Stimulated activated CD4-positive, alpha-beta T cell treated with anti-CD3 and anti-CD28 coated beads, Interleukin-2, amount 100 ng/mL, for 24 hours (primary cell): ENCODE measurements at places on chromosomes 11 and 22.

- DNase-seq: no peak
These were observed at the start of gene SEPTIN5 for GRCh38 chr22:19714312-19715187. SEPTIN5 (plus strand) TSS chr22:19714503; CDS start chr22:19714589, 86 bp downstream.

GRCh38 chr22:49754696-49755630 is 72.7 kb downstream of the BRD1 start:
- DNase-seq: no peak

DNA sequence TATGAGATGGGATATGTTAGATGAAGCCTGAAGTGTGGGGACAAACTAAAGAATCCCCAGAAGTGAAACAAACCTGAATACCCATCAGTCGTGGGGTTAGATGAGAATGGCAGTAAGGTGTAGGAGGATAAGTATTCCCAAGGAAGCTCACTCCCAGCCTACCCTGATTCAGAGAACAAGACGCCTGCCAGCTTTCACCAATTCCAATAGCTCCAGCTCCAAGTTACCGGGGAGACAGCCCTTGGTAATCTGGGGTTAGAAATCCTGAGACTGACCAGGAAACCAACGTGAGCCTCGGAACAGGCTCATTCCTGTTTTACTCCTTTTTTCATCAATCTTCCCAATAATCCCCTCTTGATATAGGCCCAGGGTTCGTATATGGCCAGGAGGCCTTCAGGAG is 46.5 kb downstream of the RPL27A start:
- no peak for DNase-seq

DNA sequence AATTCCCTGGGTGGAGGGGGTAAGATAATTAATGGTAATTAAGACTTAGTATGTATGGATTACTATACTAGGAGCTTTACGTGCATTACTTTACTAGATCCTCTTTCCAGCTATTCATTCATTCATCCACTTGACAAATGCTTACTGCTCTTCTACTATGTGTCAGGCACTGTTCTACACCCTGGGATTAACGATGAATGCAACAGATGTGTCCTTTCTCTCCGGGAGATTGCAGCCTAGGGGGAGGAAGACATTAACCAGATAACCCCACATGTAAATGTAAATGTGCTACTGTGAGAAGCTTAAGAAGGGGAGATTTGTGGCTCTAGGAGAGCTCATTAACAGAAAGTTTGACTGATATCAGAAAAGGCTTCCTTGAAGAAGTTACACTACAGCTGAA is 1.7 kb downstream of the ANKK1 start:
- no peak for DNase-seq

DNA sequence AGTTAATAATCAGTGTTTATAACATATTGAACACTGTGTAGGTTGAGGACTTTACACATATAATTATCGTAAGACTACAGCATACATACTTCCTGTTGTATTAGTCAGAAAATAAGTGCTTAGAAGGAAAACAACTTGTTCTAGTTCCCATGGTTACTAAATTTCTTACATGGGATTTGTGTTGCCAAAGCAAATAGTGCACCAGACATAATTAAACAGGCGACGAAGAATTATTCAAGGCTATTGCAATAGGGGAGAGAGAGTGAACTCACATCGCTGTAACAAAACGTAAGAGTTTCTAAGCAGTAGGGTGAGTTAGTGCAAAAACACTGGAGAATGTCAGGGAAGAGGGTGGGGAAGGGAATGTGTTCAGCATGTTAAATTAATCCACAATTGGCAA is 347.8 kb downstream of the CNTN5 start:
- DNase-seq: no peak

GRCh38 chr22:30781271-30781875 is 86.7 kb downstream of the OSBP2 start:
- no peak for DNase-seq

- DNase-seq: peak; percentile 66
These were observed 25.6 kb downstream of the YWHAH start for GRCh38 chr22:31969789-31970489.

- no peak for DNase-seq
These were observed 121.0 kb downstream of the MPPED2 start for GRCh38 chr11:30465192-30465591.

DNA sequence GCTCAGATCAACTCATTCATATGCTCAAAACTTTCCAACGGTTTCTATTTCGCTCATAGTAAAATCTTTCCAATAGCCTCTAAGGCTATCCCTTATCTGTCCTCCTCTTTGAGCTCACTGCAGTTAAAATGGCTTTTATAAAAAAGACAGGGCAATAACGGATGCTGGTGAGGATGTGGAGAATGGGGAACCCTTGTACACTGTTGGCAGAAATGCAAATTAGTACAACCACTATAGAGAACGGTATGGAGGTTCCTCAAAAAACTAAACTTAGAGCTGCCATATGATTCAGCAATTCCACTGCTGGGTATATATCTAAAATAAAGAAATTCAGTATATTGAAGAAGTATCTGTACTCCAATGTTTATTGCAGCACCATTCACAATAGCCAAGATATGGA is 345.6 kb downstream of the DLG2 start:
- DNase-seq: no peak

- DNase-seq: no peak
These were observed 11.8 kb downstream of the HIKESHI start for GRCh38 chr11:86313793-86314192.

- no peak for DNase-seq
These were observed 42.0 kb downstream of the PACS1 start for GRCh38 chr11:66112041-66112491.

DNA sequence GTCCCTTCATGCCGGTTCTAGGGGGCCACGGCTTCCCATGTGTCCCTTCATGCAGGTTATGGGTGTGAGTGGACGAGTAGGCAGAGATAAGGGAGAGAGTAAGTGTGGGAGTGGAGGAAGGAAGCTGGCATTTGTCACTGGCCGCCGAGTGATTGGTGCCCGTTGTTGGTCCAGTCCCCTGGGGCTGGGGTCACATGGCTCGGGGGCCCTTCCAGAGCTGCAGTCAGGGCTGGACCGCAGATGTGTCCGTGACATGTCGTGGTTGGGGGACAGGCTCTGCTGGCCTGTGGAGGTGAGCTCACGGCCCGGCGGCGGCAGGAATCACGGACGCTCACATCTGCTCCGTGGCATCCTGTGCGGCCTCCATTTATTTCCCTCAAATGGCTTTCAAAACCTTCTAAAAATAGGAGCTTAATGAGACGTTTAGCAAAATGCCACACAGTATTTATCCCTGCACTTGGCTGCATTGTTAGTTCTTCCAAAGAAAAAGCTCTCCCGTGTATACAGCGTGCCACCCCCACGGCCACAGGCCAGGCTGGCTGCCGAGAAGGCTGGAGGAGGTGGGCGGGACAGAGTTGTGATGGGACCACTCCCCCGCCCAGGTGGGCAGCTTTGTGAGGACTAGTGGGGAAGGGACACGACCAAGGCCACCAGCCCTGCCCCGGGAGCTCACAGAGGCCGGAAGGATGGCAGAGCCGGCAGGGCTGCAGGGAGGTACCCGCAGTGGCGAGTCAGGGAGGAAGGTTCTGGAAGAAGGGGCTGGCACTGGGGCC is 386.7 kb downstream of the TBC1D22A start:
- no peak for DNase-seq

- DNase-seq: no peak
These were observed 581.9 kb downstream of the BUD13 start for GRCh38 chr11:116190861-116191260.
